ENCODE measurements at places on chromosomes 11 and 22.
A peak's percentile ranks its signal among the peaks of the same experiment; 100 is the strongest.

DNA sequence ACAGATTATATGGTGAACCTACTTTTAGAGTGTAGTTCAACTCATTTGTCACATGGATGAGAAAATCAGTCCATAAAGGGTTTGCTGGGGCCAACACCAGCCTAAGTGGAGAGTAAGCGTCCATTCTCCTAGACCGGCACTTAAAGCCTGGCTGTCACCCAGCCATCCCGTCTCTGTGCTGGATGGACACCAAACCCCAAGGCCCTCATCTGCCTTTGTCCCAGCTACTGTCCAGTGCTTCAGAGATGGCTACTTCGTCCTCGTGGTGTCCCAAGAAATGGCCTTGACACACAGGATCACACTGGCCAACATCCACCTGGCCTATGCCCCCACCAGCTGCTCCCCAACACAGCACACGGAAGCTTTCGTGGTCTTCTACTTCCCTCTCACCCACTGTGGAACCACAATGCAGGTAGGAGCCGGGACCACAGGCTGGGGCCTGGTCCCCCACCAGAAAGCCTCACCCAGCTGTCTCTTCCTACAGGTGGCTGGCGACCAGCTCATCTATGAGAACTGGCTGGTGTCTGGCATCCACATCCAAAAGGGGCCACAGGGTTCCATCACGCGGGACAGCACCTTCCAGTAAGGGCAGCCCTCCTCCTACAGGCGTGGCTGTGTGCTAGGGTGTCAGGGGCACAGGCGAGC is 3.5 kb downstream of the ZP1 start:
- DNase-seq, result no peak

DNA sequence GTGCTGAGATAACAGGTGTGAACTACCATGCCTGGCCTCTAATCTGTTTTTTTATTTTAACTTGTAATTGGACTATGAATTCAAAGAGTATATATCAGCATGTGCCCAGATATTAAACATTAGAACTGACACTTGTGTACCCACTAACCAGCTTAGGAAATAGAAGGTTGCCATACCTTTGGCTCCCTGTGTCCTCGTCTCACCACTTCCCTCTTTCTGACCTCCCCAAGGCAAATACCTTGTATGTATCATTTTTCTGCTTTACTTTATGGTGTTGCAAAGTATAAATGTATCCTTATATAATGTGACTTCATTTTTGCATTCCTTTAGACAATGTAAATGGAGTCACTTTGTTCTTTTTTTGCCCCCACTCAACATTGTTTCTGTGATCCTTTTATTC is 9.1 kb downstream of the PPP6R3 start:
- DNase-seq, result no peak

DNA sequence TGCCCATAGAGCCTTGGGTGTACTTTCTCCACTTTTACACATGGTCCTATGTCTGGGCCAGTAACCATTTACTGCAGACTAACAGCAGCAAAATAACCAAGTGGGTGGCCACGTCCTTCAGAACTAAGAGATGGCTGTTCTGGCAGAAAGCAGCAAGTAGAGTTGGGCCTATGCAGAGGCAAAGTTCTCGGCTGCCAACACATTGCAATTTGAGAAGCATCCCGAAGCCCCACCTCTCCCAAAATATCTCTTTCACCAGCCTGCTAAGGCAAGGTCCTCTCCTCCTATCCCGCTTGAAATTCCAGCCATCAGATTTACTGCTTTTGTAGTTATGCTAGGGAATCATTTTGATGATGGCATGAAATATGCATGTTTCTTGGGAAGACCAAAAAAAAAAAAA is 118.5 kb upstream of the APOA1 start:
- DNase-seq, result no peak

GRCh38 chr11:121614636-121615240 is 162.0 kb upstream of the SORL1-AS1 start:
- DNase-seq, result peak; percentile 20

DNA sequence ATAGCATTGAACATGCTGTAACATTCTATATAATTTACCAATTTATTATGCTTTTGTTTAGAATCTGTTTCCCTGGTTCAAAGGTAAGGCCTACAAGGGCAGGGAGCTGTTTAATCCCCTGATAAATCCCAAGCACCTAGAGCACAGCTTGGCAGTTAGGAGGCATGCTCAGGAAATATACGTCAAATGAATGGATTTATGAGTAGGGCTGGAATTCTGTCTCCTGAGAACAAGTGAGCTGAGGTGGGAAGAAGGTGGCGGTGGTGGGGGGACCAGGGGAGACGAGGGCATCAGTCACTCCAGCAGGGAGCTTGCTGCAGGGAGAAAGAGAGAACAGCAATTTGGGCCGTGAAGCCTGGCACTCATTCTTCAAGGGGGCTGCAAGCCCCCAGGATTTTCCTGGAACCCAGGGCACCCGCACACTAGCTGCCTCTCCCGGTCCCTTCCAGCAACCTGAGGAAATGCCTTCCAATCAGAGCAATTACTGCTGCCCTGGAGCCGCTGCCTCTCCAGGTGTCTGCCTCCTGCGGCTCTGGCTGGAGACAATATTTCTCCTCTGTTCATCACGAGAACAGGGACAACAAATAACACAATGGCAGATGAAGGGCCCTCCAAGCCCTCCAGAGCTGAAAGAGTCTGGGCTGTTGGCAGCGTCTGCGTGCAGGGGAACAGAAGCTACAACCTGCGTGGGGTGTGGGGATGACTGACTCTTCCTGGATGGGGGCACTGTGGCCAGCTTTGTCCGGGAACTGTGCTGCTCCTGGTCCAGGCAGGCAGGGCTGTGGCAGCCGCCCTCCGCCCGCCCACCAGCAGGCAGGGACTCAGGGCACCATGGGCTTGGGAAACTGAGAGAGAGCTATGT is 233.4 kb downstream of the ST3GAL4 start:
- DNase-seq, result no peak

GRCh38 chr22:23236440-23237184 is 56.3 kb downstream of the BCR start:
- DNase-seq, result no peak

DNA sequence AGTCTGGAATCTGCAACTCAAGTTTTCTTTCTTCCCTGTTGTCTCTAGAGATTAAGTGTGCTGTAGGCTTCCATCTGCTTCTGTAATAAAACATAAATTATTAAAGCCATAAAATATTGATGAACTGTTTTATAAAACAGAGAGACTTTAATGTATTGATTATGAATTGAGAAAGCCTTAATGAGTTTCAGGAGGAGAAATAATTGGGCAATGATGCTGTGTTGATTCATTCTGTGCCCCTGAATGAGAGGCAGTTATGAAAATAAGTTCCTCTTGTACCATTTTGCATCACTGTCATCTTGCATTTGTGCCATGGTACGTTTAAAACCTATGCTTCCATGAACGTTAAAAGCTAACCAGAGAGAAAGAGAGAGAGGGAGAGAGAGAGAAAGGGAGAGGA is 194.1 kb upstream of the LARGE1 start:
- DNase-seq, result no peak

GRCh38 chr11:86952221-86952875 is 2.8 kb downstream of the FZD4 start:
- DNase-seq, result no peak

GRCh38 chr11:78400116-78400515 is 17.5 kb downstream of the GAB2 start:
- no peak for DNase-seq

DNA sequence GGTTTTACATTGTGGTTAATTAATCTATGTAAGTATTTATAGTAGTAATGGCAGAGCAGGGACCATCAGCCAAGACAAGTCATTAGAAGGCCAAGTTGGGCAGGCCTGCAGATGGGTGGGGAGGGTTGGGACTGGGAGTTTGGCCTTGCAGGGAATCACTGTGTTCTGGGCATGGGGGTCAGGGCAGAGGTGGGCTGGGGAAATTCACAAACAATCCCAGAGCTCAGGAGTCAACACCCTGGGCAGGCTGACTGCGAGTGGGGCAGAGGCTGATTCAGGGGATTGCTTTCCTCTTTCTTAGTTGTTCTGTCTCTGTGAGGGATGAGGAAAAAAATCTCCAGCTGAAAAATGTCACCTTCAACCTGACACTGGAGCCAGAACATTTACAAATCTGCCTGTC is 322.5 kb downstream of the NTM start:
- DNase-seq, result no peak

- peak; percentile 91 for DNase-seq
These were observed 29.2 kb upstream of the XBP1 start for GRCh38 chr22:28829358-28830181.

DNA sequence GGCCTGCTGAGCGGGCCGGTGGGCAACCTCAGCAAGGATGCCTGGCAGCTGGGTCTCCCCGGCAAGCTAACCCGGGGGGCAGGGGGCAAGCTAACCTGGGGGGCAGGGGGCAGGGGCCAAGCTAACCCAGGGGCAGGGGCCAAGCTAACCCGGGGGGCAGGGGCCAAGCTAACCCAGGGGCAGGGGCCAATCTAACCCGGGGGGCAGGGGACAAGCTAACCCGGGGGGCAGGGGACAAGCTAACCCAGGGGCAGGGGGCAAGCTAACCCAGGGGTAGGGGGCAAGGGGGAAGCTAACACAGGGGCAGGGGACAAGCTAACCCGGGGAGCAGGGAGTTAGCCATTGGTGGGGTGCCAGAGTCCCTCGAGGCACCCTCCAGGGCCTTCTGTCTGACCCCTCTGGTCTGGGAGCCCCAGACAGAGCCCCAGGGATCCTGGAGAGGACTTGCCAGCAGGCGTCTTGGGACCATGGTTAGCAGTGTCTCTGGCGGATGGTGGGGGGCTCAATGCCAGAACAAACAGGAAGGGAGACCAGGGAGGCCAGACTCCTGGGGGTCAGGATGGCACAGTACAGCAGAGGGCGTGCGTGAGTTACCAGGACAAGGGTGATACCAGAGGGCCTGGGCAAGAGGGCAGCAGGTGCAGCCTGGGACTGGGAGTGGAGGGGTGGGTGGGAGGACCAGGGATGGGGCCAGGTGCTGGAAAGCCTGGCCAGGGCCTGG is 16.1 kb downstream of the IGF2 start:
- no peak for DNase-seq

- no peak for DNase-seq
These were observed 70.3 kb downstream of the TNRC6B start for GRCh38 chr22:40247976-40248375.

- DNase-seq, result no peak
These were observed 40.4 kb upstream of the IGLL5 start for GRCh38 chr22:22847241-22847640.

DNA sequence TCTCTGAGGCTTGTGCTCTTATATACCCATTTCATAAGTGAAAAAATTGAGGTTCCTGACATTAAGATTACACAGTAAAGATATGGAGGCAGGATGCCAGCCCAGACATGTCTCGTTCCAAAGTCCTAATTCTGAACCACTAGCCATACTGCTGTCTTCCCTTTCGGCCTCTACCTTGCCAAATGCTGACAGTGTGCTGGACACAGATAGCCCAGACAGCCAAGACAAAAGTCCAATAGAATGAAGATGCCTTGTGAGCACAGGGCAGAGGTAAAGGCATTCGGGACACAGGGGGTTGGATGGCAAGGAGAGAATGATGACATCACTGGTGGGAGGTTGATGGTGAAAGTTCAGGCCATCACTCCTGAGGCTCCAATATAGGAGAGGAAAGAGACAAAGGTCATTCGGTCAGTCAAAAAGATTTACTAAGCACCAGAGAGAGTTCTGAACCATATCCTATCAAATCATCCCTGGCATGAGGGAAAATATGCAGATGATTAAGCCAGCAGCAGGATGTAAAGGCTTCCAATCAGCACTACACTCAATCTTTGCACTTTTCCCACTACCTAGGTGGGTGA is 174.0 kb upstream of the MTMR2 start:
- no peak for DNase-seq

GRCh38 chr22:47550524-47551430 is 788.3 kb downstream of the TBC1D22A start:
- DNase-seq, result no peak

DNA sequence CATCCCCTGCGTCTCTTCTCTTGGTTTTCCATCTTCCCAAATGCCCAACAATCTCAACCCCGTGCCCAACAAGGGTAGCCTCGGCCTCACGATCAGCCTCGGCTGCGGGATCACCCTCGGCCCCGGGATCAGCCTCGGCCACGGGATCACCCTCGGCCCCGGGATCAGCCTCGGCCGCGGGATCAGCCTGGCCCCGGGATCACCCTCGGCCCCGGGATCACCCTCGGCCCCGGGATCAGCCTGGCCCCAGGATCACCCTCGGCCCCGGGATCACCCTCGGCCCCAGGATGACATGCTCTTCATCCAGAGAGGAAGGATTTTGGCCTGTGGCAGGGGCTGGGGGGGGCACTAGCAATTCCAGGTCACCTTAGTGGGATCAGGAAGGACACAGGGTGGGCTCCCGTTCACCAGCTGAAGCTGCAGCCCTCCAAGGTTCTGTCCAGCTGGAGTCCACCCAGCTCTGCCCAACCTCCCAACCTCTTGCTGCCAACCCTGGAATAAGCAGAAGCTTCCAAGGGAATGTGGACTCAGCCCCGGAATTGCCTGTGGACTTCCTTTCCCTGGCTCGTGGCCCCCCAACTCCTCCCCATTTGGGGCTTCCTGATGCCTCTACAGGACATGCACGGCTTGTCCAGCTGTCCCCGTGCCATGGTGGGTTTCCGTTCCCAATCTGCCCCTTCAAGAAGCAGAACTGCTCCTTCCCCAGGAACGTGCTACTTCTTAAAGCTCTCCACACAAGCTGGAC is 6.2 kb downstream of the ALG12 start:
- no peak for DNase-seq

GRCh38 chr11:59523541-59523940 is 12.2 kb downstream of the OR4D9 start:
- no peak for DNase-seq

GRCh38 chr11:61053191-61053590 is 49.1 kb upstream of the CD5 start:
- no peak for DNase-seq

DNA sequence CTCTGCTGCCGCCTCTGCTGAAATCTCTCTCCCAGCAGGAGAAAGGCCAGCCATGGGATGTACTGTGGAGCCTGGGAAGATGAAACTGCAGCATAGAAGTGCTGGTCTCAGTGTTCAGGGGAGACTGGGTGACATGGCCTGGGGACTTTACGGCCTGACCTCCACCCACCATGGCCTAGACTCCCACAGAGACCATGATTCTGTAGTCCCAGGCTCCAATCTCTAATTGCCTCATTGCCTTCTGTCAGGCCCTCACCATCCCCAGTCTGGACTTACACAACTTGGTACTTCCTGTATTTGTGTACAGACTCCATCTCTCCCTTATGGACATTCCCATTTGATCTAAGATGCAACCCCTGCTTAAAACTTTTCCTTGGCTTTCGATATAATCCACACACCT is 43.1 kb downstream of the TRAF6 start:
- DNase-seq, result peak; percentile 65

GRCh38 chr11:10657308-10658271 is 36.0 kb downstream of the IRAG1 start:
- no peak for DNase-seq

GRCh38 chr22:19056951-19057401 is 65.2 kb downstream of the DGCR2 start:
- DNase-seq, result no peak
